ENCODE measurements at places on chromosomes 12 and 14.

- DNase-seq: no peak
Observed at GRCh38 chr12:29572938-29573337, 75.5 kb upstream of the OVCH1 start.

DNA sequence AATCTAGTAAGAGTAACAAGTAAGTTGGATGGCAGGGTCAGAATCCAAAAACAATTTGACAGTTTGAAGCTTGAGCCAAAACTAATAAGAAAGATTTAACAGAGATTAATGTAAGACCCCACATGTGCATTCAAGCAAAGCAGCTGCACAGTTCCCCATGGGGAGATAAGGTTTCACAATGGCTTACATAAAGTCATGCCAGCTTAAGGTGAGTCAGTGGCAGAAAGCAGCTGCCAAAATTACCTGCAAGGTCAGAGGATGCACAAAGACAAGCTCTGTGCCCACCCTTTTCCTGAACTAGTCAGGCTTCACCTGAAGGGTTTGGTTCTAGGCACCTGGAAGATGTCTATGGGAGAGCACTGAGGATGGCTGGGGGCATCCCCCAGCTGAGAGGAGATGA, 36.6 kb upstream of the KRT77 start:
- no peak for DNase-seq

DNA sequence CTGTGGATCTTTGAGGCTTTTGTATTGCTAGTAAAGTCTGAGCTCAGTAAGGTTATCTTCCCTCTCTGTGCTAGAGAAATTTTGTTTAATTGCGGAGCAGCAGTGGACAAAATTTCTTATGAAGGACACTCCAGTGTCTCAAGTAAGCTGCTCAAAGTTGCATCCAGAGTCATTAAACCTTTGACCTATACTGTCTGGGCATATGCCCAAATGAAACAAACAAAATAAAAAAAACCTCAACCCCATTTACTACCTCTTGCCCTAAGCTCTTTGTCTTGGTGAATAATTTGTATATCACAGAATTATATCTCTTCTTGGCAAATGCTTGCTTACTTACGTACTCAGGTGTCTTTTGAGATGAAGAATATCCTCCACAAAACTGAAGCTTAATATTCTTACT, 465.2 kb downstream of the SOX5 start:
- DNase-seq: no peak

GRCh38 chr12:6980740-6981139, 10.0 kb downstream of the EMG1 start:
- no peak for DNase-seq

GRCh38 chr14:64983439-64984310, 3.0 kb upstream of the FNTB start:
- DNase-seq: no peak

DNA sequence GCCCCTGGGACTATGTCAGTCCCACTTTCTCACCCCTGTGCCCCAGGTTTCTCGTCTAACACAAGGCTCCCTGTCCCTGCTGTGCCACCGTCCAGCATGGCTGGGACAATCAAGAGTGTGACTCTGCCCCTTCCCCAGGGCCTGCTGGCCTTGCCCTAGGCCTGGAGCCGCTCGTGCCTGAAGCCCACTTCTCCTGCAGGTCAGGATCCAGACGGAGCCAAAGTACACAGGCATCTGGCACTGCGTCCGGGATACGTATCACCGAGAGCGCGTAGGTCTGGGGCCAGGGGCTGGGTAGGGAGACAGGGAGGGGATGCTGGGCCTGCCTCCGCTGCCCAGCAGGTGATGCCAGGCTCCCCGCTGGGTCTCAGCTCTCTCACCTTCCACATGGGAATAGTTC, 2.8 kb downstream of the SLC25A47 start:
- DNase-seq: no peak

- DNase-seq: no peak
Observed at GRCh38 chr14:36751106-36751505, 89.4 kb downstream of the PAX9 start.

- peak; percentile 65 for DNase-seq
Observed at GRCh38 chr12:4271717-4272423, 1.7 kb upstream of the CCND2 start.

DNA sequence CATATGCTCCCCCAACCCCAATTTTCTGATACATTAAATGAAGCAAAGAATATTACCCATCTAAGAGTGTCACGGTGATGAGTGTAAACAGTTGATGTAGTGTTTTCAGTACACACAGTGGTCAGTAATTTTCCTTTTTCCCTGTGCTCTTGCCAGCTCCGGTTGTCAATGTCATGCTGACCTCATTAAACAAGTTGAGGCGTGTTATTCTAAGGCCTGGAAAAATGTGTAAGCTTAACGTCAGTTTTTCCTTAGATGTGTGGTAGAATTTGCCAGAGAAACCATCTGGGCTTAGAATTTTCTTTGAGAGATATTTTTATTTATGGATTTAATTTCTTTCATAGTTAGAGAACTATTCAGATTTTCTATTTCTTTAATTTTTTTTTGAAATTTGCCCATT, 11.7 kb upstream of the SERPINA6 start:
- no peak for DNase-seq

- DNase-seq: no peak
Observed at GRCh38 chr12:108268397-108268796, 70.7 kb downstream of the CMKLR1 start.

DNA sequence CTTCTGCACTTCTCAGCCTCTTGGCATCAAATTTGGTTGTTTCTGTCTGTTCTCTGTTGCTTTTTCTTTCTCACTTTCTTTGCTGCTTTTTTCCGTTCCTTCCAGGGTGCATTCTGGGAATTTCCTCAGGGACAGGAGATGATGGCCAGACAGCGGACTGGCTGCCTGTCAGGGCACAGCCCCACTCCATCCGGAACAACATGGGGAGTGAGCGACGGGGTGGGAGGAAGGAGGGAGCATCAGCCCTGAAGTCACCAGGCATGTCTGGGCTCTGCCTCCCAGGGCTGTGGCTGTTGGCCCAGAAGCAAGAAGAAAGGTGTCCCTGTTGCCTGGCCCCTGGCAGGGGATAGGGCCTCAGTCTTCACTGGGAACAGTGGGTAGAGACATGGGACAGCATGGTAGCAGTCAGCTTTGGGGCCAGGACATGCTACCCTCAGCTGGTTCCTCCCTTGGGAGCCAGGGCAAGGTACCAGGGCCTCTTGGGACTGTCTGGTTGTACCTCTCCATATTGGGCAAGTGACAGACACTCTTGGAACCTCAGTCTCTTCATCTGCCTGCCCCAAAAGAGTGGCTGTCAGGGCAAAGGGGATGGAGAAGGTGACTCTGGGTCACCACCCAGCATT, 8.6 kb downstream of the PGF start:
- DNase-seq: no peak

DNA sequence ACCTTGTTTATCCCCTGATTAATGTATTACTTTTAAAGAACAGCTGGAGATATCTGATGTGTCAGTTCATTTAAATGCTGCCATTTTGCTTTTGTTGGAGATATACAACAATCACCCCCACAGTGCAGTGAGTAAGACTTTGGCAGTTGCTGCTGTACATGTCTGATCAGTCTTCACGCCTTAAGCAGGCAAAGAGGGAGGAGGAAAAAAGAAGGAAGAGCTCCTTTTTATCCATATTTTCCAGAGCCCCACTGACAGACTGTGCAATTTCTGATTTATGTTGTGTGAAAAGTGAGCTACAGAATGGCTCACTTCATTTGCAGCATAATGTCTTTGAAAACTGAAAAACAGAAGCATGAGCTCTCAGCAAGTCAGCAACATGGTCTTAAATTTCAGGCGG, 319.7 kb upstream of the LRIG3 start:
- no peak for DNase-seq

DNA sequence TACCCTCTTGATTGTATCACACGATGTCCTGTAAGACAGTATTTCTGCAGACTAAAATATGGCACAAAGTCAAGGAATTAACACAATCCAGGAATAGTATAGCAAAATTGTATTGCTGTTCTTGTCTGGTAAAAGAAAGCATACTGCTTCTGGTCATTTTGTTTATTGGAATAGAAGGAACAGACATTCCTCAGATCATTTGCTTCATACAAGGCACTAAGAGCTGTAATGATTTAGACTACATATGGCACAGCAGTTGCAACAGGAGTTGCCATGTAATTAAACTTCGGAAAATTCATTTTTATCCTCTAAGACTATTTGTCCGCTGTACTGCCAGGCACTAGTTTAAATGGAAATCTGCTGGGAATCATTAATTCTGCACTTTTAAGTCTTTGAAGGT, 7.6 kb upstream of the KERA start:
- no peak for DNase-seq

- DNase-seq: no peak
Observed at GRCh38 chr12:68400226-68400829, 68.2 kb upstream of the MDM1 start.

DNA sequence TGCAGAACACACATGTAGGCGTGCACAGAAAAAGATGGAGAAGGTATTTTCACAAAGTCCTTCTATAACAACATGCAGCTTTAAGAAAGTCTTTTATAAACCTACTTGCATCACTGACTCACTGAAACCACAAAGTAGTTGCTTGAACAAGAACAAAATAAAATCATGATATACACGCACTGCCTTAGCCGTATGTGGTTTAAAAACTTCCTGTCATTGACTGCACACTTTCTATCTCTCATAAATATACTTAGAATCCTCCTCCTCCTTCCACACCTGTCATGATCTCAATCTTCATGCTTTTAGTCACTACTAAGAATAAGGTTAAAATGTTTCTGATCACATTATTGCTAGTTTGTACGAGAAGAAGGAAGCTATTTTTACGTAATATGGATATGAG, 31.8 kb upstream of the RAD51AP1 start:
- DNase-seq: no peak

DNA sequence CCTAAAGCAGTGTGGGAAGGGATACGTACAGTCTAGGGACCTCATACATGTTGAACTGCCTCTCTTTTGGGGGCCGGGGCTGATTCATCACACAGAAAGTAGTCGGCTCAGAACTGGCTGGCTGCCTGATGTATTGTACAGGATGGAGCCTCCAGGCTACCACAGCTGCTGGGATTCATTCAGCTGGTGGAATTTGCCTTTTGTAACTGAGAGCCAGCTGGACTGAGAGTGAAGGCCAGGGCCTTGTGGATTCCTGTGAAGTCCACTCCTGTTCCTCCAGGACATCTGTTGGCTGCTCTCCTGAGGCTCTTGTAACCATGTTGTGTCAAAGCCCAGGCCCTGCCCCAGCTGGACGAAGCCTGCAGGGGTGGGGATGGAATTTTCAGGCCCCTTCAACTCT, 116.3 kb upstream of the PRICKLE1 start:
- DNase-seq: no peak

- no peak for DNase-seq
Observed at GRCh38 chr14:99410019-99410418, 70.6 kb downstream of the SETD3 start.

DNA sequence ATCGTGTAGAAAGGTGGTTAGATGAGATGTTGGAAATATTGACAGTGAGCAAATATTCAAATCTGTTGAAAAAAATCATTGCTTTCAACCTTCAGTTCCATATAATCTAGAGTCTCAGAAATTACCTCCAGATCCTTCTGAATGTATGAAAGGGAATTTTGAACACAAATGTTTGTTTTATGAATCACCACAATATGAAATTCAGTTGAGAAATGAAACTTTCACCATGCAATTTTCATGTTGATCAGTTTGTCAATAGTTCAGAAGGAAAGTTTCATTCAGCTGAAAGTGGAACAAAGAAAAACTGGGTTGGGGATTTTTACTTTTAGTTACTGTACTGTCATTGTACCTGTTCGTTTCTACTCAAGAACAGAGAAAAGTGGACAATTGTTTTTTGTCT, 953.6 kb downstream of the SLC6A15 start:
- DNase-seq: no peak

GRCh38 chr14:94052199-94052598, 26.1 kb downstream of the OTUB2 start:
- no peak for DNase-seq

GRCh38 chr12:39605996-39606395, 13.6 kb downstream of the ABCD2 start:
- DNase-seq: no peak

DNA sequence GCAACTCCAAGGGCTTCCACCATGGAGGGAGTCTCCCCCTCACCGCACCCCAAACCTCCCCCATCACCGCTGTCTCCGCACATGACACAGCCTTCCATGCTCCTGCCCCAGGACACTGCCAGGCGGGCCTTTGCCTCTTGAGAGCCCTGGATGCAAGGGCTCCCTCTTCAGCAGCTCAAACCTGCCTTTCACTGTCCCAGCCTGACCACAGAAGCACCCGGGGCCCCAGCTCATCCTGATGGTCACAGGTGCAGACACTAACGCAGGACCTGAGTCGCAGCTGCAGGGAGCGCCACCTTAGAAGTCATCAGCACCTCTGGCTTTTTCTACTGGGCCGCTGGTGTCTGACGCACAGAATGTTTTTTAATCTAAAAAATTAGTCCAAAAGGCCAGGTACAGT, 54.0 kb downstream of the SYNE3 start:
- DNase-seq: no peak

DNA sequence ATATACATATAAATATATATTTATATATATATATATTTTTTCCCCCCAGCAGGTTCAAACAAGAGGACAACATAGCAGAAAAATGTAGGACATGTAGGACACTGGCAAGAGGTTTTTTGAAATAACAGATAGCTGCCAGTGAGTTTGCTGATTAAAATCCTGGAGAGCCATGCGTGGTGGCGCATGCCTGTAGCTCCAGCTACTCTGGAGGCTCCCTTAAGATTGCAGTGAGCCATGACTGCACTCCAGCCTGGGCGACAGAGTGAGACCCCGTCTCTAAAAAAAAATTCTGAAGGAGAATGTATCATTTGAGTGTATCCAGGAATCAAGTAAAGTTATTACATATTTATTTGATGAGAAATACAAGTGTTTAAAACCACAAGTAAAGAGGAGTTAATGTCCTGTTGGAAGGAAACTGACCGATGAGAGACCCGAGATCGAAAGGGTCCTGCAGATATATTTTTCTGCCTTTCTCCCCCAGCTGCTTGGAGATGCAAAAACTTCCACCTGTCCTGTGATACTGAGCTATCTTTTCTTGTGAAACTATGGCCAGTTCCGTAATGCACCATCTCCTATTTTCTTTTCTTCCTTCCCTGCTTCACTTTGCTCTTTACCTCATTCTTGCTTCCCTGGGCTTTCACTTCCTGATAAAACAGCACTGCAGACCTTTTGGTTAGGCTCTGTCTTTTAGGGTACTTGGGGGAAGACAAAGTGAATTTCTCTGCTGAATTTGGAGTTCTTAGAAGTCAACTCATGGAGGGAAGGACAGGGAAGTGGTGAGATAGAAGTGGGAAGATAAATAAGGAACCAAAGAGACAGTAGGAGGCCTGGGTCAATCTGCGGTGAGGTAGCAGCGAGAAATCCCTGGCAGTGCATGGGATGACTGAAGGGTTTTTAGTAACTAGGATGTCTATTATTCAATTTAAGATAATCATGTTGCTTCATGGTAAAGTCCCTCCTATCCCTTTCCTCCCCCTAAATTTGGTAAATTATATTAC, 41.2 kb upstream of the SLC2A13 start:
- no peak for DNase-seq

DNA sequence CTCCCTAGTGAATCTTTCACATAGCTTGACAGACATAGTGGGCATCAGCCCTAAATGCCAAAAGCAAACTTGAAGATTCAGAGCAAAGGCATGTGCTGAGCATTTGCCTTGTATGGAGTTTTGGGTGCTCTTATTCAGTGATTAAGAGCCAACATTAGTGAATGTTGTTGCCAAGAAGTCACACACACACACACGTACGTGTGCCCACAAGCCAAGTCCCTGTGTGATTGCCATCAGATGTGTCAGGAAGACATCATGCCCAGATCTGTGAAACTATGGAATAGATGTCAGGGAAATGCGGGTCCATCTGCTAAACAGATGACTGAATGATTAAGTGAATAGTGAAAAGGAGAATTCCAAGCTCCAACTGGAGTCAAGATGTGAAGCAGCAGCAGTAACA, 149.0 kb downstream of the AKAP6 start:
- no peak for DNase-seq
